ENCODE measurements at places on chromosomes 5 and 9. TPM values are rescaled to one million over a fixed set of nuclear protein-coding genes. Genes with fewer than 3 reads are reported as not detected.
A peak's percentile ranks its signal among the peaks of the same experiment; 100 is the strongest.

The SPINK13 gene
- not detected for total RNA-seq

- no peak for DNase-seq
Measured at GRCh38 chr9:6495466-6495865, 82.5 kb downstream of the UHRF2 start.

GRCh38 chr5:91264311-91265051, 118.6 kb downstream of the ARRDC3 start:
- DNase-seq: no peak

DNA sequence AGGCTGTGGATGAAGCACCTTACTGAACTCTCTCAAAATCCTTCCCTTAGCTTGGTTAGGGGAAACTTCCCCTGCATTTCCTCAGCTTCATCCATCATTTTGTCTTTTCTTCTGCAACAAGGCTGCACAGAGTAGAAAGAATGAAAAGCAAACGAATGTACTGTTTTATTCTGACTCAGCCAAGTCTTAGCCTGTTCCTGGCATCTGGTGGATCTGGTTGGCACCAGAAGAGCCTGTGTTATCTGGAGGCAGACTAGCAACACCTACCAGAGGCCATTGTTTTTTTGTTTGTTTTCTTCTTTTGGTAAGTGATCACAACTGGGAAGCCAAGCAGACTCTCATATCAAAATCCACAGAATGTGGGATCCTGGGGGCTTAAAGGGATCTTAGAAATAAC, 200.7 kb downstream of the FANCC start:
- DNase-seq: no peak

The PSAT1 gene
- total RNA-seq: 317 TPM

GRCh38 chr9:14547245-14548060, 145.8 kb downstream of the ZDHHC21 start:
- peak; percentile 72 for DNase-seq

The EPB41L4B gene
- 23.7 TPM for total RNA-seq

The CCL21 gene
- total RNA-seq: not detected

- no peak for DNase-seq
Measured at GRCh38 chr5:155094455-155094854, 80.9 kb downstream of the KIF4B start.

GRCh38 chr9:116174347-116174746, 20.8 kb downstream of the PAPPA start:
- no peak for DNase-seq

The MEF2C gene
- total RNA-seq: 1.4 TPM

- DNase-seq: no peak
Measured at GRCh38 chr9:3321186-3321585, 204.6 kb downstream of the RFX3 start.

DNA sequence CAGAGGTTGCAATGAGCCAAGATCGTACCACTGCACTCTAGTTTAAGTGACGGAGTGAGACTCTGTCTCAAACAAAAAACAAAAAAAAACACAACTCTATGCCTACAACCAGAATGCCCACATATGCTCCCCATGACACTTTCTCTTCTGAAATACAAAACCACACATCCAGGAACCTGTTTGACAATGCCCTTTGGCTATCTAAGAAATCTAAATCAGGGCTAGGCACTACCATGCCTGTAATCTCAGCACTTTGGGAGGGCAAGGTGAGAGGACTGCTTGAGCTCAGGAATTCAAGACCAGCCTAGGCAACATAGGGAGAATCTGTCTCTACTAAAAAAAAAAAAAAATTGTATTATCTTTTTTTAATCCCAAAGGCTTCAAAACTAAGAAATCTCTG, 10.6 kb downstream of the AFF4 start:
- DNase-seq: peak; percentile 16

- DNase-seq: no peak
Measured at GRCh38 chr9:119967867-119968535, 598.8 kb upstream of the BRINP1 start.

The PTGDS gene
- 2.3 TPM for total RNA-seq

DNA sequence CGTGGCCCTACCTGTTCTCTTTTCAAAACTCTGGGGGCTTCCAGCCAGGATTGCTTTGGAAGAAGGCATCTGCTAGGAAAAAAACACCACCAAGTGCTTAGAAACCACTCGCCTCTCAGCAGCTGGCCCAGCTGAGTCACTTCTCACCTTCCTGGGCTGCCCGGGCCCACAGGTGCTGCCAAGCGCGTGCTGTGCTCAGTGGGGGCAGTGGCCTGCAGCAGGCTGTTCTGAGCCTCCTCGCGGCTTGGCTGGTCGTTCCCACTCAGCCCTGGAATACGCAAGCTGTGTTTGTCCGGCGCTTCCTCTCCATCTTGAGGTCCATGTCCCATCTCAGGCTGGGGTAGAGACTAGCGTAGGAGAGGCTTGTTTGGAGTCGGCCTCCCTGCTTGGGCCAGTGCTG, 102.5 kb upstream of the FCN2 start:
- DNase-seq: no peak

Data from H1 (cell line).